T-cell (primary cell): ENCODE measurements at places on chromosomes 3 and 15.

DNA sequence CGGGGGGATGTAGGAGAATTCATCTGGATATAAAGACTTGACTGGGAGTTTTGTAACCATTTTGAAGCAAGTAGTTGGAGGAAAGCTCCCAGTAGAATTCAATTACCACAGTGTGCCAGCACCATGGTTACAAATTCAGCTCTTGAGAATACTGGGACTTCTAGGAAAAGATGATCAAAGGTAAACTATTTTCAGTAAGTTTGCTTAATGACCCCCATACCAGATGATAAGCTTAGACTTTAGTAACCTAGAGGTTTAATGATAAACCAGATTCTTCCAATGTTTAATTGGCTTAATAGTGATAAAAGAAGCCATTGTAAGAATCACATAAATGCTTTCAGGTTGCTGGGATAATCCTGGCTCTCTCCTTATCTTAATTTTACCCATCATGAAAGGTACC lies 22.3 kb downstream of the AP4E1 start:
- no peak for DNase-seq

- no peak for DNase-seq
These were observed 108.1 kb downstream of the LSAMP start for GRCh38 chr3:116337229-116337628.

DNA sequence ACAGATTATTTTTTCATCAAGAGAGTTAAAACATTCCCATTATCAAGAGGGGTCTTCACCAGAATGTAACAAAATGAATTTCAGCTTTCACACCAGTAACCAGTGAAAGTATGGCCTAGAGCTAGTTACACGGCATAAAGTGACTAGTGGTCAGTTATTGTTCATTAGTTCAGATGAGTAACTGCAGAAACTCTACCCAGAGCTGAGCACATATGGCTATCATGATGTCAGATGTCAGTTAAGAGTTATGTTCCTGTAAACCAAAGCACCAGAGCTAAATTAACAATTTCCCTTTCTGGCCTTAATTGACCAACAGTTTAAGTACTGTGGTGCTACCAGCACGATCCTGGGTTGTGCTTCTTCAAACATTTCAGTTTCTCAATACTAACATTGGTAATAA lies 6.6 kb upstream of the MRPS25 start:
- no peak for DNase-seq

DNA sequence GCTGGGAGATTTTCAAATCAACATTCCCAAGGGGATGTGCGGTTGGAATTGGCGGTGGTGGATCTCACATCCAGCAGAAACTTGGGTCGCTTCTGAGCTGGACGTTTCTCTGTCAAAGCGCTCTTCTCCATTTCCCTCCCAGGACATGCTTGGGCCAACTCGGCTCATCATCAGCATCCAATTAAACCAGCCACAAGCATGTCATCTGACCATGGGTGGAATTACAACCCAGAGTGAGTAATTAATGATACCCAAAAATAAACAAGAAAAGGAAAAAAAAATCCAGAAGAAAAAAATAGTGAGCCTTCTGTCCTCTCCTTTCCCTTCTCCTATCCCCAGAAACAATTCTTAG lies 111.2 kb downstream of the XXYLT1 start:
- DNase-seq: no peak

- no peak for DNase-seq
These were observed 126.4 kb downstream of the PTPRG start for GRCh38 chr3:61687663-61688306.

GRCh38 chr3:10758304-10759037 lies 57.6 kb upstream of the SLC6A11 start:
- DNase-seq: no peak

DNA sequence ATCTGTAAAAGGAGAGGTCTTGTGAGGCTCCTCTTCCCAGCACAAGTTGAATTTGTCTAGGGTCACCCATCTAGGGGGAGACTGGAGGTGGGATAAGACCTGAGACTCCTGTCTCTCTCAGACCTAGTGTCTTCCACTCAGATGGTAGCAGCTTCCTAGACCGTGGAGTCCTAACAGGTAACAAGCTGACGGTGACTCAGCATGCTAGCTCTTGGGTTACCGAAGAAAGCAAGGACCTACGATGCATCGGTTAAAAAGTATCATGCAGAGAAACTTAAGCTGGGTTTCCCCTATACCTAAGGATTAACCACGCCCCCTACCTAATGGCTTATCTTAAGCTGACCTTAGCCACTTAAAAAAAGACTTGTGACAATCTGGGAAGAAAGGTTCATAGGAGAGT lies 7.6 kb downstream of the LRRN1 start:
- no peak for DNase-seq

- no peak for DNase-seq
These were observed 45.3 kb upstream of the VPS8 start for GRCh38 chr3:184766555-184767261.

DNA sequence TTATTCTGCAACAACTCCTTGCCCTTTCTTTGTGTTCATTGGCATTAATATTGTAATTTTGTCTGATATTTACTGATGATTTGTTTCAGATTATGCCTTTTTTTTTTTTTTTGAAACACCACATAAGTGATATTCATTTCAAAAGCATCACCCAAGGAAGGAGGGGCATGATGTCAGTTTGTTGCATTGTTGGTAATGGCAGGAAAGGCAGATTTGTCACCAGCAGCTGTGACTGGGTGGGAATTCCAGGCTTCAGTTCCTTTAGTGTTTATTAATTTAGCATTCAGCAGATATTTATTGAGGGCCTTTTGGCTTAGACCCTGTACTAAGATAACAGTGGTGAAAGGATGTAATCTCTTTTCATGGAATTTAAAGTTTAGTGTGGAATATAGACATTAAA lies 19.5 kb downstream of the SENP2 start:
- DNase-seq: no peak

- DNase-seq: no peak
These were observed 185.7 kb upstream of the ZPLD1 start for GRCh38 chr3:102248981-102249705.

DNA sequence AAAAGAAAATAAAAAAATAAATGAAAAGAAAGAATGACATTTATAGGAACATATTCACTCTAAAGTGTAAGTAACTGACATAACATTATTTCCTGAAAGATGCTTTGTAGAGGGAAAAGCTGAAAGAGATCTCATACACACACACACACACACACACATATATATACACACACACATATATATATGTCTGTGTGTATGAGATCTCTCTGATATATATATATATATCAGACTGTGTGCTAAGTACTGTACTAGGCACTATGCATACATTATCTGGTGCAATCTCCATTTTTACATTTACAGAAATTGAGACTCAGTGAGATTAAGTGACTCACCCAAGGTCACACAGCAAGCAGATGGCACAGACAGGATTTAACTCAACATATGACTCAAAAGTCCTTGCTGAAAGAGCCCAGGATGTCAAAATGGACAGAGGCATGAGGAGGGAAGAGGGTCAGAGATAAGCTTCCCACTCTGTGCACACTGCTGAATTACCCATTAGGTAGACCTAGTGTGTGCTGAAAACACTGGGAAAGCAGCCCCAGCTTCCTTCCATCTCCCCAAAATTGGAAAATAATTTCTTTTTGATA lies 15.0 kb downstream of the BHLHE40 start:
- DNase-seq: no peak

GRCh38 chr15:41401904-41402267 lies 410 bp downstream of the NDUFAF1 start:
- no peak for DNase-seq

- DNase-seq: no peak
These were observed 7.3 kb downstream of the TRA2B start for GRCh38 chr3:185930393-185931107.

DNA sequence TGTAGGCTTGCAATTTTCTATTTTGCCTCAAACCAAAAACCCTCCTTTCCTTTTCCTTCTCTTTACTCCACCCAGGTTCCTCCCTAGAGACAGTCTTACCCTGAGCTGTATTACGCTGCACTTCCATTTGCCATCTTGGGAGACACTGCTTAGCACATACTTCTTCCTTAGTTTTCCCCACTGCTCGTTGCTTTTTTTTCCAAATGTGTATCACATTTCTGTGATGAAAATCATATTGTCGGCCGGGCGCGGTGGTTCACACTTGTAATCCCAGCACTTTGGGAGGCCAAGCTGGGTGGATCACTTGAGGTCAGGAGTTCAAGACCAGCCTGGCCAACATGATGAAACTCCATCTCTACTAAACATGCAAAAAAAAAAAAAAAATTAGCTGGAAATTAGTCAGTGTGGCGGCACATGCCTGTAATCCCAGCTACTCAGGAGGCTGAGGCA lies 29.5 kb downstream of the POPDC2 start:
- DNase-seq: no peak

DNA sequence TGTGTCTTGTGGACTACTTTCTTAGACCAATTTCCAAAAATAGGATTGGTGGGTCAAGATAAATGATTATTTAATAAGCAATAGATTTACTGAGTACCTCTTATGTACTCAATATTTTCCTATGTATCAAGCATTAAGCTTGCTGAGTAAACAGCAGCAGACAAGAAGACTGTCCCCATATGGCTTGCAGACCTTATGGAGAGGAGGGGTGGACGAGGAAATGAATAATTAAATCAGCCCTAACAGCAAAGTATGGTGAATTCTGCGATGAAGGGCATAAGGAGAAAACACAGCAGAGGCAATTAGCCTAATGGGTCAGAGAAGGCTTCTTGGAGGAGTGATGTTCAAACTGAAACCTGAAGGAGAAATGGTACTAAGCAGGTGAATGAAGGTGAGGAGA lies 45.1 kb downstream of the ACP3 start:
- no peak for DNase-seq

- DNase-seq: no peak
These were observed 67.2 kb downstream of the LEO1 start for GRCh38 chr15:51904421-51904820.

DNA sequence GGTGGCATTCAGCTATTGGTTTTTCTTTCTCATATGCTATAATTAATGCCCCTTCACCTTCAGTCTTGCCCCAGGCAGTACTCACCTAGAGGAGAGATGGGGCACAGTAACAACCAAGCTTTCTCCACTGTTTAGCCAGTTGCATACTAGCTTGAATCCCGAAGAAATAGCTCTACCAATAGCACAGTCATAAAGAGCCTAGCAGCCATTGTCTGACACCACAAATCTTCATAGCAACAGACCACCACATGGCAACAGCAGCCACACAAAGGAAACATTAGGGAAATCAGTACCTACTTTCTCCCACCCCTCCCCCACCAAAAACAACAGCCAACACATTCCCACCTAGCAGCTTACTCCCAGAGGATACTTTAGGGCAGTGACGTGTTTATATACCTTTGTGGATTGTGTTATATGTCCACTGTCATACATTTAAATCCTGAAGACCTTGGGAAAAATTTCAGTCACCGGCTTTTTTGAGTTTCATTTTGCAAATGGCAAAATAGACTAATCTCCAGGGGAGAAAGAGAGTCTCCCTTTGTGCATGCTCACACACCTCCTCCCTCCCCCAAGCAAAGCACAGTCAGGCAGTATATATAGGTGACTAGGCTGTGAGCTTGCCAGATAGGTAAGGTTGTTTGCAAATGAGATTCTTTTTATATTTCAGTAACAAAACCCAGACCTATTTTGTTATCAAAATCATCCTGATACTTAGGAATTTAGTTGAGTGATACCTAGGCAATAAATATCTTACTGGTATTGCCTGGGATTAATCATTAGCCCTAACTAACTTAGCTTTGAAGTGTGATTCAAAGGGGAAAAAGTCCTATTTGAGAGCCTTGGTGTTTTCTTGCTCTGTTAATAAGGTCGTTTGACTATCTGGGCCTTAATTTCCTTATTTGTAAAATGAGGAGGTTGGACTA lies 140.6 kb downstream of the RBPMS2 start:
- DNase-seq: no peak

- no peak for DNase-seq
These were observed 533.3 kb downstream of the NSUN3 start for GRCh38 chr3:94596141-94596540.

GRCh38 chr3:50192689-50193141 lies 1.3 kb downstream of the GNAT1 start:
- DNase-seq: peak; percentile 70
